ENCODE measurements at places on chromosomes 3 and 15.

DNA sequence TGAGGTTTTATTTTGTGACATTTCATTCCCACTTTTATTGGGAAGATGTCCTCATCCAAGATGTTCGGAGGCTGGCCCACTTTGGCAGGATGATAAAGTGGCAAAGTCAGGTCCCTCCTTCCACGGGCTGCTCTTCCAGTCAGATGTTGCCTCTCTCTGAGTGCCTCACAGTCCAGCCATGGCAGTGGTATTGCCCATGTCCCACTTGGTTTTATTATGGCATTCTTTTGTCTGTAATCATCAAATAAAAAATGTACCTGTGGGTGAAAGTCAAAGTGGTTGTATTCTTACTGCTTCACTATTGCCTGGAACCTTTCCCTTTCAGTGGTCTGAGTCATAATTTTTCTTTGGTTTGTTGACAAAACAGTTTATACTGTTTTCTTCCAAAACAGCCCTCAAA lies 20.2 kb downstream of the ARNT2 start:
- no peak for DNase-seq

GRCh38 chr15:51348688-51349087 lies 7.2 kb downstream of the GLDN start:
- no peak for DNase-seq

GRCh38 chr3:167409611-167410010 lies 29.5 kb upstream of the ZBBX start:
- DNase-seq = no peak

DNA sequence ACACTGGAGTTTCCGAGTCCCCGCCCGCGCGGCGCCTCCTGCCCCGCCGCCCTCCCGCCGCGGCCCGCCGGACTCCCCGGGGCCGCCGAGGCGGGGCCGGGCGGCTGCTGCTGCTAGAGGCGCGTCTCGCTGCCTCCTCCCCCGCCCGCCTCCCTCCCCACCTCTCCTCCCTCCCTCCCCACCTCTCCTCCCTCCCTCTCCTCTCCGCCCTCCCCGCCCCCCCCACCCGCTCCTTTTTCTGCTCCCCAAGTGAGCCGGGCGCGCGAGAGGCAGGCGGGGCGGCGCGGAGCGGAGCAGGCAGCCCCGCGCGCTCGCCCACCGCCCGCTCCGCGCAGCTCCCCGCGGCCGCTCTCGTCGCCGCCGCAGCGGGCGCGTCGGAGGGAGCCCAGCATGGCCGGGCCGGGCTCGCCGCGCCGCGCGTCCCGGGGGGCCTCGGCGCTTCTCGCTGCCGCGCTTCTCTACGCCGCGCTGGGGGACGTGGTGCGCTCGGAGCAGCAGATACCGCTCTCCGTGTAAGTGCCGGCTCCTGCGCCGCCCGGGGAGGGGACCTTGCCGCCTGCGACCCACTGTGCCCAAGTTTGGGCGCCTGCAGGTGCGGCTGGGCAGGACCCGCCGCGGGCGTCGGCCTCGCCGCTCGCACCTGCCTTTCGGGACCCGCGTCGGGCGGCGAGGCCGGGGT lies at the start of gene CACNA2D3:
Gene CACNA2D3 (plus strand): TSS at position 229 of the 679 bp plus-strand sequence.
- DNase-seq = peak; percentile 67

- DNase-seq = no peak
Observed at GRCh38 chr3:179806177-179806576, 153.3 kb downstream of the USP13 start.

Measured in right forelimb (tissue), 1 donor.